HepG2 (cell line): ENCODE measurements at places on chromosomes 6 and 20.

- peak; percentile 59 for DNase-seq
Measured at GRCh38 chr6:73519926-73520687, 725 bp downstream of the EEF1A1 start.

DNA sequence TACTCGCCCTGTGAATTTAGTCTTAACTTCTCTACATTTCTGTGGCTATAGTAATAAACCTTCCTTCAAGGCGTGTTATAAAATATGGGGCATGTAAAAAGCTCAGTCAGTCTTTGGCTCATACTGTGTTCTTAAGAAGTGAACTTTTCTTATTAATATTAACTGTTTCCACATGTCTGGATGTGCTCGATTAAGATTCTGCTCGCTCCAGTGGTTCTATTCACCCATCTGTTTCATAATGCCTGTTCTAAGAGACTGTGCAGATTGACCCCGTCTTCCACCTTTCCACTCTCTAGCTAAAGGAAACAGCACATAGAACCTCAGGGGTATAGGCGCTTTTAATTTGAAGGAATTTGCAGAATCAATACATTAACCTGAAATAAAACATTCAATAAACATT, 99.9 kb downstream of the L3MBTL3 start:
- no peak for DNase-seq

- no peak for DNase-seq
Measured at GRCh38 chr20:61840779-61841455, 224.8 kb downstream of the TAF4 start.

GRCh38 chr6:145763742-145764141, 28.4 kb upstream of the EPM2A start:
- DNase-seq, result peak; percentile 9

DNA sequence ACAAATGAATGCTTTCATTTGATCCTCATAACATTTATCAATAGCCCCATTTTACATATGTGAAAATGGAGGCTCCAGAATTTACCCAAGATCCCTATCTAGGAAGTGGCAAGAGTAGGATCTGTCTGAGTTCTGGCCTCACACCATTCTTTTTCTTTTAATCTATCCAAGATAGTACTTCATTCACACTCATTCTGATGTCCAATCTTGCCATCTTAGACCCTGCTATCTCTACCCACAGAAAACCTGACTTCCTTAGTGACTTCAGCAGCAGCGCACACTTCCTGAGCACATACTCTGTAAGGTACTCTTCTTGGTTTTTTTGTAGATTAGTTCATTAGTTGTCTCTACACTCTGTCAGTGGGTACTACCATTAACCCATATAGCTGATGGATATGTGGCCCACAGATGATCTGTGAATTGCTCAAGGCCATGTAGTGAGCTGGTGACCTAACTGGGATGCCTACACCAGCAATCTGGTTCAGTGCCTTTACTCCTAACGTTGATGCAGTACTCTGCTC, 36.3 kb downstream of the COX4I2 start:
- DNase-seq, result no peak

GRCh38 chr20:10711903-10712451, 38.2 kb upstream of the JAG1 start:
- DNase-seq, result peak; percentile 86

- DNase-seq, result no peak
Measured at GRCh38 chr6:101936516-101936915, 543.0 kb downstream of the GRIK2 start.

DNA sequence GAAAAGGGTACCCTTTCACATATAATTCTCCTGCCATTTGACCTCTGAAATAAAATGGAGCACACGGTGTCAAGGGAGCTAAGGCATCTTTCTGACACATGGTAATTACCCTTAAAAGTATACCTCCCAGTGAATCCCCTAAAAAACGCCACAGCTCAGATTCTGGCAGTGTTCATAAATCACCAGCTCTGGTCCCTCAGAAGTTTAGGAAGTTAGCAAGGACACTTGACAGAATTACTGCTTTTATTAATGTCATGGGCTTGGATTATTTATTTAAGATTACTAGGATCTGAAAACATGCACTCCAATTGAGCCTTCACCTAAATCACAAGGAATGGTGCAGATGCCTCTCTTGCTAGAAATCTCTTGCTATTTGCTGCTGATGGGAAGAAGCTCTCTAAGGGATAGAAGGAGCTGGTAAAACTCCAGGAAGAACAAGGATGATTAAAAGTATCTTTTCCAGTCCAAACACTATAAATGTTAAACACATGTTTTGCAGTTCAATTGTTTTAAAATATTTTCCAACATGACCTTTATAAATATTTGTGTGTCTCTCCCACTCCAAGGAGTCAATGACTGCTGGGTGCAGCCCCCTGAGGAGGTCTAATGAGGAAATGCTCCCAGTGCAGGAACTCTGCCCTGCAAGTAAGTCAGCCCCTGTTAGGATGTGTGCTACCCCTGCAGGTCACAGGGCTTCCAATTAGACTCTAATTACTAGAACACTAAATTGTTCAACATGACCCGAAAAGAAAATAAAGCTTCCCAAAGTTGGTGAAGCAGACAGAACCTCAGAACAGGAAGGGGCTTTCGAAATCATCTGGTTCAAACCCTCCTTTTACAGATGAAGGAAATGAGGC, 230.3 kb downstream of the TFAP2A start:
- no peak for DNase-seq

DNA sequence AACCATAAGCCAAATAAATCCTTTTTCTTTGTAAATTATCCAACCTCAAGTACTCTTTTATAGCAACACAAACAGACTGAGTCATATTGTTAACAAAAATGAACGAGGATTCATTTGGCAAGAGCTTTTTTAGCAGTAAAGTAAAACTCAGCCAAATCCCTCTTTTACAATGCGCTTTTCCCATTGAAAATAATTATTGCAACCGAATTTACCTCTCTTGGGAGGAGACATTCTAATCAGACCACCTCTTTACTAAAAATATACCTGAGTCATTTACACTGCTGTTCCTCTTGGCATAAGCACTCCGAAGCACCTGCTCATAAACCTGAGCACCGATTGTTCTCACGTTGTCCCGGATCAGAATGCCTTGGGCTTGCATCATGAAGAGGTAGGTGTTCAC, 57.4 kb downstream of the B4GALT5 start:
- DNase-seq, result no peak

DNA sequence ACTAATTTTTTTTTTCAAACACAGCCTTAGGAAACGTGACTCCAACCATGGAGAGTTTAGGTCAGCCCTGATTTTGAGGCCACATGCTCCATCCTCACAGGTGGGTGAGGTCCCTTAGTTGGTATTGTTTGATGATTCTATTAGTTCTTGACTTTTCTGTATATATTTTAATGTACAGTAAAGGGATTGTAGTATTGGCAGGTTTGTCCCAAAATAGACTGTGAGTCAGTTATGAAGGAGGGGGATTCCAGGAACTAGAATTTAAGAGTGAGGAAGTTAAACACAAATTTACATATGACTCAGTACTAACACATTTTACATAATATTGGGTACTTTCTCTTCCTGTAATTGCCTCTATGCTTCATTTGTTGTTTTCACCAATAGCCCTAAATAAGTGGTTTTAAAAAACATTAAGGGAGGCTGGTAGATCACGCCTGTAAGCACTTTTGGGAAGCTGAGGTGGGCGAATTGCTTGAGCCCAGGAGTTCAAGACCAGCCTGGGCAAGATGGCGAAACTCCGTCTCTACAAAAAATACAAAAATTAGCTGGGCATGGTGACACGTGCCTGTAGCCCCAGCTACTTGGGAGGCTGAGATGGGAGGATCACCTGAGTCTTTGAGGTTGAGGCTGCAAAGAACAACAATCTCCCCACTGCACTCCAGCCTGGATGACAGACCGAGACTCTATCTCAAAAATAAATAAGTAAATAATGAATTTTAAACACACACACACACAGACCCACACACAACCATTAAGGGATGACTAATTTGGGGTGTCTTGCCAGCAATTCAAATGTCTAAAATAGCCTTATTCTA, 81.8 kb downstream of the SGK1 start:
- DNase-seq, result no peak

DNA sequence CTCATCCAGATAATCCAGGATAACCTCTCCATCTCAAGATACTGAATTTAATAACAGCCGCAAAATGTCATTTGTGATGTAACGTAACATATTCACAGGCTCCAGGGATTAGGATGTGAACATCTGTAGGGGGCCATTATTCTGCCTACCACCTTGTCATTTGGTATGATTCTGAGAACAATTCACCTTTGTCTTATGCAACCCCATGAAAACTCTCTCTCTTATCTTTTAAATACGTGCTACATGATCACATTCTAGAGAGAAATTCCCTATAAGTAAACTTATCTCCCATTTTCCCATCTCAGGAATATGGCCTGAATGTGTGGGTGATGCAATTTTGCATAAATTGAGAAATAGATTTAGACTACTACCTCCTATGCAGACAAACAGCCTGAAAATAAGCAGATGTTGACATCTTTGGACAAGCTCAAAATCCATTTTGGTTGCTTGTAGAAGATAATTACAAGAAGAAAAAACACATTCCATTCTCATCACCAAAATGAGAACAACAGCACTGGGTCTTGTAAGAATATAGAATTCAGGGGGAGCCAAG, 255.4 kb upstream of the STXBP5 start:
- no peak for DNase-seq

DNA sequence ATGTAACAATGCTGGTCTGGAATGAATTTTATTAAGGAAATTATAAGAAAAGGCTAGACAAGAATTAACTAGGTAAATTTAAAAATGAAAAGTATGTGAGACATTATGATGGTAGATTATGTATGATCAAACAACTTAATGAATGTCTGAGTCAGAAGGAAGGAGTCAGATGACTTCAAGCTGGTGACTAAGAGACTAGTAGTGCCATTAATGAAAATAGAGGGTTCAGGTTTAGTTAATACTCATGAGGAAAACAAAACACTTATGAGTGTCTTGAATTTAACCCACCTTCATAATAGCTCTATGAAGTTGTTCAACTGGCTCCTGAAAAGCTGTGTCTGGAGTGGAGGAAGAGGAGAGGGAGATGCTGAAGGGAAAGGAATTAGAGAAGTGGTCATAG, 256.3 kb downstream of the ADGRB3 start:
- DNase-seq, result no peak

GRCh38 chr6:170405311-170405975, 98.9 kb downstream of the FAM120B start:
- no peak for DNase-seq

DNA sequence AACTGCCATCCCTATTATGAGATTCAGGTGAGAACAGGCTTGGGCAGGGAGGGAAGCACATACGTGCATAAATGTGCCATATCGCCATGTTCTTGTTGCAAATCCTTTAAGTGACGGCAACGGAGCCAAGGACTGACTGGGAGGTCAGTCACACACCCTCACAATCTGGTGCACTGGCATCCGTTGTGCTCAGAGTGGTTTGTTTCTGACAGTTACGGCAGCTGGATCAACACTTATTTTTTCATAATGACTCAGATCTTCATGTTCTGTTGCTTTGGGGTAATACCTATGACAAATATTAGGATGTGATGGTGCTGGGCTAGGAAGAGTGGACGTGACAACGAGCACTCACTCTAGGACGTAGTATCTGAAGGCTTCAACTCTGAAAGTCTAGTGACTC, 56.2 kb upstream of the PREP start:
- no peak for DNase-seq

DNA sequence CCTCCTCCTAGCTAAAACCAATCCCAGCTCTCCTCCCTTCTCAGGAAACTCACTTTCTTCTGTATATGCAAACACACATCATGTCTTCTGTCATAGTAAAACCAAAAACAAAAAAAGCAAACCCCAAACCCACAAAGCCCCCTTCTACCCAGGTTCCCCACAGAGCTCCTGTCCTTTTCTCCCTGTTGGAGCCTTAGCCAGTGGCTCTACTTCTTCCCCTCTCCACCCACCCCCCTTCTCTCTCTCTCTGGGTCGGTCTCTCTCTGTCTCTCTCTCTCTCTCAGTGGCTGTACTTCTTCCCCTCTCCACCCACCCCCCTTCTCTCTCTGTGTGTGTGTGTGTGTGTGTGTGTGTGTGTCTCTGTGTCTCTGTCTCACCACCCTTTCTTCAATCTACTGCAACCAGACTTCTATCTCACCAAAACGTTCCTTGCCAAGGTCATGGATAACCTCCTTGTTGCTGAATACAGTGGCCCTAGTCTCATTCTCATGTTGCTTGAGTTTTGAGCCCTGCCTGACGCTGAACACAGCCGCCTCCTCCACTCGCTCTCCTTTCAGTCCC, 8.7 kb upstream of the OSER1 start:
- DNase-seq, result no peak

GRCh38 chr20:25195962-25196785, 662 bp downstream of the ENTPD6 start:
- peak; percentile 42 for DNase-seq

- DNase-seq, result peak; percentile 92
Measured at GRCh38 chr6:120005292-120005976, 655.9 kb upstream of the MAN1A1 start.

GRCh38 chr6:87965806-87966205, 81.8 kb upstream of the SPACA1 start:
- no peak for DNase-seq

DNA sequence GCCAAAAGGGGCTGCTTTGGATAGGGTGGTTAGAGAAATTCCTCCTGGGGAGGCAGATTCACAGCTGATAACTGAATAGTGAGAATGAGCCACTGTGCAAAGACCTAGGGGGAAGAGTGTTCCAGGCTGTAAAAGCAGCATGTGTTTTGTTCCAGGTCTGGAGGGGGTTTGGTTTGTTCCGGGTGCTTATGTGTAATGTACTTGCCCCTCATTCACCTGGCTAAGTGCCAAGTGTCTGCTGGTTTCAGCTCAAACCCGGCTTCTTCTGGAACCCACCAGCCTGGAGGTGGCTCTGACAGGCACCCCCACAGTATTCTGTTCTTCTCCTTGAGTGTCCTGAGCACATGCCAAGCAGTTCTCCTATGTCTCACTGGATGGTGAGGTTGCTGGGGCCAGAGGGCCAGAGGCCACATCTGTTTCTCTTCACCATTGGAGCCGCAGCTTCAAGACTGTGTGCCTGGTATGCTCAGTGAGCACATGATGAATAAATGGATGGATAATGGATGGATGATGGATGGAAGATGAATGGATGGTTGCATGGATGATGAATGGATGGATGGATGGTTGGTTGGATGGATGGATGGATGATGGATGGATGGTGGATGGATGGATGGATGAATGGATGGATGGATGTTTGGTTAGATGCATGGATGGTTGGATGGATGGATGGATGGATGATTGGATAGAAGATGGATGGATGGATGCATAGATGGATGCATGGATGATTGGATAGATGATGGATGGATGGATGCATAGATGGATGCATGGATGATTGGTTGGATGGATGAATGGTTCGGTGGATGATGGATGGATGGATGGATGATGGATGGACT, 227.6 kb downstream of the BMP7 start:
- no peak for DNase-seq

GRCh38 chr6:42007286-42008137, 42.8 kb upstream of the TAF8 start:
- DNase-seq, result no peak

DNA sequence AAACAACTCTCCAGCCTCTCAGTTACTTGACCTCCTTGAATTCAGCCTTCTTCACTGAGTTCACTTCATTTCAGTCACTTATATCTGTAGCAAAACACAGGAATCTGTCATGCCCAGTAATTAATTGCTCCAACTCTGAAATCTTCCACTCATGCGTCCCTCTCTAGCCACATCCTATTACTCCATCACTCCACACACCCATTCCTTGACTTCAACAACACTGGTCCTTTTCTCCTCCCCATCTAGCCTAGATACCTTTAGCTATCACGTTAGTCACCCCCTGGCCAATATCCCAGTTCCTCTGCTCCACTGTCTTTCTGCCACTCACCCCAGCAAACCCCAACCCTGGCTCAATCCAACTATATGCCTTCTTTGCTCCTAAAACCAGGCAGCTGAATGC, 7.7 kb downstream of the ZHX3 start:
- no peak for DNase-seq

GRCh38 chr6:125568609-125569008, 180.8 kb upstream of the HEY2 start:
- DNase-seq, result no peak
